Stimulated activated CD4-positive, alpha-beta T cell treated with anti-CD3 and anti-CD28 coated beads, Interleukin-15, amount 100 ng/mL, for 1 hour (primary cell): ENCODE measurements at places on chromosomes 5 and 9.

GRCh38 chr5:133933670-133934295, 34.6 kb downstream of the C5orf15 start:
- no peak for DNase-seq

DNA sequence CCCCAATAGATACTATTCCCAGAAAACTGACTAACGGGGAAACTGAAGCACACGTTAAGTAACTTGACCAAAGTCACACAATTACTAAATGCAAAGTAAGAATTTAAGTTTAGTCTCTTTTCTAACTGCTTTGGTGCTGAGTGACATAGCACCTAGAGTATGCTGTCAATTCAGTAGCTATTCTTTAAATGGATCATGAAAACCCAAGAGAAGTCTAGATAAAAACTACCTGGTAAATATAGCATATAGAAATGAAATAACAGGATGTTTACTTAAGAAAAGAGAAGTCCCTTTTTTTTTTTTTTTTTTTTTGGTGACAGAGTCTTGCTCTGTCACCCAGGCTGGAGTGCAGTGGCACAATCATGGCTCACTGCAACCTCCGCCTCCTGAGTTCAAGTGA, 129.2 kb downstream of the PDE4D start:
- DNase-seq = no peak

GRCh38 chr5:95821110-95822021, 1.2 kb downstream of the GLRX start:
- no peak for DNase-seq

DNA sequence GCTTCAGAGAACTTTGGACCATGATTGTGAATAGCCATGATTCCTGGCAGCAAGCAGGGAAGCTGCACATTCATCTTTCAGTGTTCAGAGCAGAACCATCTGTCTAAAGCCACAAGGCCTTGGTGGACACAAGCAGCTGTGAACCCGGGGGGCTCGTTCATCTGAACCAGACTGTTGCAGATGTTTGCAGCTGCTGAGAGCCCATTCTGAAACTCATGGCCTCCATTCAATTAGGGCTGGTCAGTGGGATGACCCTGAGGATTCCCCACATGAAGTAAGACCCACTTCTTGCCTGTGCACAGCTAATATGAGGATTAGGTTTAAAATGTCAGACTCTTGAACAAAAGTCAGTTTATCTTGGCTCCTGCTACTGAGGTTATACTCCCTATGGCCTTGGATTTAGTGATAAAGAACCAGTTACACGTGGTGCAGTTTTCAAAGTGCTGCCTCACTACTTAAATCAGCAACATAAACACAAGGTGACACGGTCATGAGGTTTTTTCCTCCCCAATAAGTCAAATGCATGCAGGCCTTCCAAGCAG, 109.8 kb upstream of the IFNK start:
- DNase-seq = no peak

GRCh38 chr5:71782771-71783770, 64.0 kb downstream of the CARTPT start:
- no peak for DNase-seq

DNA sequence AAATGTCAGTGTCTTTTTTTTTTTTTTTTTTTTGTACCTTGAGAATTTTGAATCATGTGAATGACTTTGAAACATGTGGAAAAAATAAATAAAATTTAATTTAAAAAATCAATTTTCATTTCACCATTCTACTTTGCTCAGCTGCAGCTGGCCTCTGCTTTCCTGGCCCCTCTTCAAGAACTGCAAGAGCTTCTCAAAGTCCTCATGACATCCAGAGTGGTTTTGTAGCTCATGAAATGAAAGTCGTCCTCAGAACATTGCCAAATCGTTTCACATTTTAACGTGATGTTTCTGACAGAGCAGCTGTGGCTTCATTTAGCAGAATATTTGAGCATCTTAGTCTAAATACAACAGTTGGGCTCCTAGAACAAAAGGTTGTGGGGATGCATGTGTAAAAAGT, 47.9 kb upstream of the TMEM215 start:
- DNase-seq = no peak

DNA sequence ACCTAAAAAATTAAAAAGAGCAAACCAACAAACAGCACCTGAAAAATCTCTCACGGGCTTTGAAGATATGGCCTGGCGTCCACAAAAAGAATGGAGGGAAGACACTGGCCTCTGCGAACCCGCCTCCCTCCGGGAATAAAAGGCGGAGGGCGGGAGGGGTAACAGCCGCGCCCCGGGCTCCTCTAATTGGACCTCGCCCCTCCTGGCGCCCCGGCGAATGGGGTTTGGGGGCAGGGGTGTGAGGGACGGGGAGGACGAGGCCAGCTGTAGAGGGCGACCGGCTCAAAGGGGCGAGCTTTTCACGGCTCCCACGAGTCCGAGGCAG, 753 bp downstream of the FANCC start:
- no peak for DNase-seq

DNA sequence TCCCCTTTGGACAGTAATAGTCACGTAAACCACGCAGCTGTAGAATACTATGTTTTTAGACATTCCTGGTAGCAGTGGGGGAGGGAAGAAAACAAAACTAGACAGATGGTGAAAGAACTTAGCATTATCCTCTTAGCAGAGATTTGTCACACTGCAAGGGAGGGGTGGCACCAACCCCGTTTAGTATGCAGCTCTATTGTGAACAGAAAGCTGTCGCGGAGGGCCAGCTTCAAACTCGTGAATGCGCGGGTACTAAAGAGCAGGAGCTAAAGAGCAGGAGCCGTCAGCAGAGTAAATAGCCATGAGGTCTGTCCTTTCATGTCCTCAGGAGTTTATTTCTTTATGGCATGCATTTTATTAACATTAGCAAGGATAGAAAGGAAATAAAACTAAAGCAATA, 141.9 kb upstream of the SLC12A2 start:
- DNase-seq = no peak

- DNase-seq = no peak
These were observed 20.3 kb upstream of the TTC33 start for GRCh38 chr5:40775846-40776657.

DNA sequence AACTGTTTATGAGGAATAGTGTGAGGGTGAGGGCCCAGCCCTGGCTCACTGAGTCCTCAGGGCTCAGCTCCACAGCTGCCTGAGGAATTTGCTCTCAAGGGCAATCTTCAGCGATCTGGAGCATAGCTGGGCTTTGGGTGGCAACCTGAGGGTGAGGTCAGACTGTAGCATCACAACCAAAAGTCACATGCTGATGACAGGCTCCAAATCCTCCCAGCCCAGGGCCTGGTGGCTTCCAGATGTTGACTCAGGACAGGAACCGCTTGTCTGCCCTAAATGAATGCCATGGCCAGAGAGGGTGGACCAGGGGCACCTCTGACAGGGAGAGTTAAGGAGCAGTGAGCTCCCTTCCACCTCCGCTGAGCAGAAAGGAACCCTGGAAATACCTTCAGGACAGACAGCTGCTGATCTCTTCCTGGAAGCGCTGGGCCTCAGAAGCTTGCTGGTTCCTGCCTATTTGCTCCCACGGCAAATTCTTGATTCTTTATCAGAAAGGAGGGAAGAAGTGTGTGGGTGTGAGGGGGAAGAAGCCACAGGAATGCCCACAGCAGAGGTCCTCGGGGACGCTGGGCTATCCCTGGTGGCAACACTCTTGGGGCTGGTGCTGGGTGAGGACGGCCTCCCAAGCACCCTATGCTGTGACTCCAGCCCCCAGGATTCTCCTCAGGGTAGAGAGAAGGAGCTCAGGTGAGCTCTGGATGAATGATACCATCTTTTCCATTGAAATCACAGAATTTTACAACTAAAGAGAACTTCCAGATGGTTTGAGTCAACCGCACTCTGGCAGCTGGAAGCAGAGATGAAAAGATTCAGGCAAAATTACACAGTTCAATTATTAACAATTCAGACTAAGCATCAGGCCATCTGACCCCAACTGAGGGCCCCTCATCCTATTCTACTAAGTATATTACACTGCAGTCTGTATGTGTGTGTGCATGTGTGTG, 13.8 kb upstream of the CTSL start:
- DNase-seq = no peak

DNA sequence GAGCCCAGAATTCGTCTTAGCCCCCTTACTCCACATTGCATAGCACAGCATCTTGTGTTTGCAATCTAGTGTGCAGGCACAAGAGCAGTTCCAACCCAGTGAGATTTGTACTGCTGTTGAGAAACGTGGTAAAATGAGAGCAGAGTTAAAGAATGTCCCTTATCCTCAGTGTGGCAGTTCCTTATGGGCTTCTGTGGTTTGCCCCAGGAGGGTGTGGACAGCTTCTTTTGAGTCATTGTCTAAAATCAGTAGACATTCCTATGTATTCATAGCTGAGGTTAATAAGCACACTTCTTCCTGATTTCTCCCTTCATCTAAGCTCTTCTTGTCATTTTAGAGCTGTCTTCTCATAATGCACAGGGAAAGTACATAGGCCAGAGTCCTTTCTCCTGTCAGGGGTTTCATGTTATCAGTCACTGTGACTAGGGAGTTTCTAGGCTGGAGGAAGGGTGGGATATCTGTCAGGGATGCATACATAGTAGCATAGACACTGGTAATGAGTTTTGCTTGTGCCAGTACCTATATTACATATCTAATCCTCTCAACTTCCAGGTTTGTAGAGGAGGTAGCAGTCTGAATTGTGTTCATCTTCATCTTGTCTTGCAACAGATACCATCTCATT, 2.0 kb upstream of the CAVIN4 start:
- DNase-seq = no peak

DNA sequence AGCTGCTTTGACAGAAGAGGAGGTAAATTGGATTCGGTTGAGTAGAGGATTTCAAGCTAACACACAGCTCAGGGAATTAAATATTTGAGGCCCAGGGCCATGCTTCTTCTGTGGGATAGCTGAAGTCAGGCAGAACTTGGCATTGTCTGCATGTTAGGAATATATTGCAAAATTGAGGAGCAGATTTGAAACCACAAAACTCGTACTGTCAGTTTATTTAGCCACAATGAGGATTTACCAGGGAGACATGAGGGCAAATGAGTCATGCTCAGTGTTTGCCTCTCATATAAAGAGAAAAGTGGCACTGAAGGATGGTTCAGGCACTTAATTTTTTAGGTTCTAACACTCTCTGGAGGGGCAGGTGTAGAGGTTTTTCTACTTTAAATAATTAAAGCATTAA, 83.0 kb upstream of the PRLR start:
- DNase-seq = no peak

DNA sequence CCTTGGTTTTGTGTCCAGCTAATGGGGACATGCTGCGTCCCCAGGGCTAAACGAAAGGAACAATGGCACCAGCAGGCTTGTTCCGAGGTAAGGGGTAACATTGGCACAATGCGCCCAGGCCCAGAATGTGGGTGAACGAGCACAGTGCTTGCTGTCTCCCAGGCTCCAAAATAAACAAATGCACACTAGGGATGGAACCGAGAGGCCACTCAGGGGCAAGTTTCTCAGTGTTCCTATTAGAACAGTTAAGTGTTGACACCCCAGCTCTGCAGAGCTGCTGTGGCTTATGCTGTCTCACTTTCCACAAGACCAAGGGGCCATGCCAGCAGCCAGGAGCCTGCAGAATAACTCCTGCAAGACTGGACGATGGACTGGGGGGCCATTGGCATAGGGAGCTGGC, 492.4 kb downstream of the GADD45G start:
- no peak for DNase-seq

GRCh38 chr9:8858596-8859161, 1059.1 kb upstream of the DMAC1 start:
- no peak for DNase-seq

DNA sequence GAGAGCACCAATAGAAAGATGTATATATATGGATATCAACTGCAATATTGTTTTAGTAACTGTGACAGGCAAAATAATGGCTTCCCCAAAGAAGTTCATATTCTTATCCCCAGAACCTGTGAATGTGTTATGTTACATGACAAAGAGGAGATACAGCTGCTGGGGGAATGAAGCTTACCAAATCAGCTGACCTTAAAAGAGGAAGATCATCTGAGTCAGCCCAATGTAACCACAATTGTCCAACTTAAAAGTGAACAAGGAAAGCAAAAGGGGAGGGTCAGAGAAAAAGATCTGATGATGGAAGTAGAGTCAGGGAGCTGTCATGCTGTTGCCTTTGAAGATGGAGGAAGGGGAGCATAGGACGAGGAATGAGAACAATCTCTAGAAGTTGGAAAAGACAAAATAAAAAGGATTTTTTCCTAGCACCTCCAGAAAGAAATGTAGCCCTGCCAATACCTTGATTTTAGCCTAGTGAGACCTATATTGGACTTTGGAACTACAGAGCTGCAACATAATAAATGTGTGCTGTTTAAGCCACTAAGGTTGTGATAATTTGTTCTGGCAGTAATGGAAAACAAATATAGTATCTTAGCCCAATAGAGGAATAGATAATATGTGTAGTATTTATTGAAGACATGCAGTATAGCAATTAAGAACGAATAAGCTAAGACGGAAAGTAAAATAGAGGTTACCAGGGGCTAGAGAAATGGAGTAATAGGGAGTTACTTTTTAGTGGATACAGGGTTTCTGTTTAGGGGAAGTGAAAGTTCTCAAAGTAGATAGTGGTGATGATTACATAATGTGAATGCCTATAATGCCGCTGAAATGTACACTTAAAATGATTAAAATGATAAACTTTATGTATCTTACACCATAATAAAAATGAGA, 115.9 kb downstream of the PIK3R1 start:
- no peak for DNase-seq

DNA sequence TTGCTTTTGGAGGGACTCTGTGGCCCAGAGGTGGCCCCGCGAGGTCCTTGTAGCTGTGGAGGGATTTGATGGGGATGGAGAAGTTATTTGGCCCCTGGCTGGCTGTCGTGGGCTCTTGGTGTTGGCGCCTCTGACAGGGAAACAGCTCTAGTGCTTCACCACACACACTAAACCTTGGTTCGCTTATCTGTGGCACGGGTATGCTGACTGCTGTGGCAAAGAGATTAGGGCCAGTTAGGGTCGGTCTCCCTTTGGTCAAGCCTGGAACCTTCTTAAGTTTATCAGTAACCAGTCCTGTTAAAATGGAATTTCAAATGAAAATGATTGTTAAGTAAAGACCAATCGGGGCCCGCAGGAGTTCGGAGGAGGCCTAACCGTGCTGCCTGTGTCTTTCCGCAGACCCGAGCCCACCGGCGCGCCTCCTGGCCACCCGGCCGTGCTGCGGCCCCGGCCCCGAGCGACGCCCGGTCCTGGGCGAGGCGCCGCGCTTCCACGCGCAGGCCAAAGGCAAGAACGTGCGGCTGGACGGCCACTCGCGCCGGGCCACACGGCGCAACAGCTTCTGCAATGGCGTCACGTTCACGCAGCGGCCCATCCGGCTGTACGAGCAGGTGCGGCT, 28.4 kb downstream of the NEURL1B start:
- no peak for DNase-seq
